ENCODE measurements at places on chromosomes 6 and 20. TPM values are rescaled to one million over a fixed set of nuclear protein-coding genes. Genes with fewer than 3 reads are reported as not detected.
A peak's percentile ranks its signal among the peaks of the same experiment; 100 is the strongest.

- DNase-seq, result peak; percentile 72
These were observed 79.5 kb upstream of the TCF21 start for GRCh38 chr6:133809406-133809805.

DNA sequence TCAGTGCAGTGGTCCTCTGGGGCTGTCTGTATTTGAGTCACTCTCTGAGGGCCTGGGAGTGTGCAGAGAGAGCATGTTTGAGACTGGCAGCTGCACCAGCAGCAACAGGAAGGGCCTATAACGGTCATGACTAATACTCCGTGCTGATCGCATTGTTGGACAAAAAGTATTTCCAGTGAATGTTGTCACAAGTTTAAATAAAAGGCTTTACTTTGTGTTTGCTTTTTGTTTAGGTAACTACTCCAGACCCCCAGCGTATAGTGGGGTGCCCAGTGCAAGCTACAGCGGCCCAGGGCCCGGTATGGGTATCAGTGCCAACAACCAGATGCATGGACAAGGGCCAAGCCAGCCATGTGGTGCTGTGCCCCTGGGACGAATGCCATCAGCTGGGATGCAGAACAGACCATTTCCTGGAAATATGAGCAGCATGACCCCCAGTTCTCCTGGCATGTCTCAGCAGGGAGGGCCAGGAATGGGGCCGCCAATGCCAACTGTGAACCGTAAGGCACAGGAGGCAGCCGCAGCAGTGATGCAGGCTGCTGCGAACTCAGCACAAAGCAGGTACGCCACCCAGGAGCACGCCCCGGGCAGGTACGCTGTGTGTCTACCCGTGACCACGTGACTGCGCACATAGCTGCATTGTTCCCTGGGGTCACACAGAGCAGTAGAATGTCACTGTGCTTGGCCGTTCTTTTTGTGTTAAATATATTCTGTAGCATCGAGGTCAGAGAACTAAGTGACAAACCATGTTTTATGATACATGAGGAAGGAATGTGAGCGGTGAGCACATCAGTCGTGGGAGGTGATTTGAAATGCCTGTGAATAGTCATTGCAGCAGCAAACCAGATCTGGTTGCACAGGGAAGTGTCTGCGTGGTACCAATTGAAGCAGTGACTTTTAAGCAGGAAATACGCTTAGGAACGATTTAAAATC is 174.7 kb downstream of the TMEM242 start:
- DNase-seq, result peak; percentile 90

Gene SOX18
- not detected for total RNA-seq

Gene NINL
- 31.0 TPM for total RNA-seq

Measured in fibroblast of the aortic adventitia (primary cell).